ENCODE measurements at places on chromosomes 3 and 15.

DNA sequence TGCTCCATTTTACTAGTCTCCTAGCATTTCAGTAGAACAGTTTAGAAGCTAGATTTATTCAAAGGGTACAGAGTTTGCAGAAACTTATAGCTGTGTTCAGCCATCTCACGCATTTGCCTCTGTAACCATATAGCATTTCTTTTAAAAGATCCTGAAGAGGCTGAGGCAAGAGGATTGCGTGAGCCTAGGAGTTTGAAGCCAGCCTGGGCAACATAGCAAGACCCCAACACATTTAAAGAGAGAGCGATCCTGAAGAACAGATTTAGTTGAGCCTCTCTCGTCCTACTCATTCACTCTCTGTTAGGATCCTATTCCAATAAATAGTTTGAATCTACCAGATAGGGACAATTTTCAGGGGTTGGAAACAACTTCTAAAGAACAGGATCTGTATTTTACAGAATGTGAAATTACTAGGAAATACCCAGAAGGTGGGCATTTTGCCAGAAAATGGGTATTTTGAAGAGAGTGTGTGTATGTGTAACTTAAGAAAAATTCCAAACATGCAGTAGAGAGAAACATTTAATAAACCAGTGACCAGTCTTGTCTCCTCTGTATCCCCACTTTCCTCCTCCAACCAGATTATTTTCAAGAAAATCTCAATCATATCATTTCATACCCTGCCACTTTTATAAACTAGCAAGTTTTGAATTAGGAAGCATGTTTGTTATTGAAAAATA is 4.5 kb downstream of the EIF3J start:
- no peak for DNase-seq

- no peak for DNase-seq
Measured at GRCh38 chr3:34008191-34008590, 209.8 kb downstream of the PDCD6IP start.

DNA sequence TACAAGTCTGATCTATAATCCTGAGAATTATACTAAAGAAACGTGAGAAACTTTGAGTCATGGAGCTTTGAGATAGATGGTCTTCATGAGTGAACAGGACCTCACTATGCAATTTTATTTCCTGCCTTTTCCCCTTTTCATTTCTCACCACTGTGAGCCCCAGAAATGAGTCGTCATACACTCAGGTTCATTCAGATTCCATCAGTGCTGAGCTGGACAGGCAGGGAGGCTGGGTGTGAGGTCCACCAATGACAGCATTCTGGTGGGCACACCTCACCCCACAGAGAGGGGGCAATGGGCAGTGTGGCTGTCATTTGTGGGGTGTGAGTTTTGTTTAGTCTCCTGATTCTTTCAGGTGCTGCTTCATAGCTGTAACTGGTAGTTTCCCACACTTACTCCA is 16.9 kb downstream of the TIGIT start:
- no peak for DNase-seq

- DNase-seq, result no peak
Measured at GRCh38 chr3:137180220-137180619, 222.4 kb downstream of the IL20RB start.

Measured in D721Med (cell line).